Brain microvascular endothelial cell (primary cell): ENCODE measurements at places on chromosomes 7 and 10.

DNA sequence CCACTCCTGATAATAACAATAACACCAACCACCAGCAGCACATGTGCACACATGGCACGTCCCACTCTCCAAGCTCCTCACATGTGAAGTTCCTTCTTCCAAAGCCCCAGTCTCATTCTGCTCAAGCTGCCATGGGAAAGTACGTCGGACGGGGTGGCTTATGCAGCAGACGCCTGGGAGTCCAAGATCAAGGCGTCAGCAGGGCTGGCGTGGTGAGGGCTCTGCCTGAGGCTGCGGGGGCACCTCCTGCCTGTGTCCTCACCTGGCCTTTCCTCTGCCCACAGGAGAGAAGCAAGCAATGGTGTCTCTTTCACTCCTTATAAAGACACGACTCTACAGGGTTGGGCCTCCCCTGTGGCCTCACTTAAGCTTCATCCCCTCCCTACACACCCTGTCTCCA, 68.8 kb upstream of the INSIG1 start:
- DNase-seq: no peak

DNA sequence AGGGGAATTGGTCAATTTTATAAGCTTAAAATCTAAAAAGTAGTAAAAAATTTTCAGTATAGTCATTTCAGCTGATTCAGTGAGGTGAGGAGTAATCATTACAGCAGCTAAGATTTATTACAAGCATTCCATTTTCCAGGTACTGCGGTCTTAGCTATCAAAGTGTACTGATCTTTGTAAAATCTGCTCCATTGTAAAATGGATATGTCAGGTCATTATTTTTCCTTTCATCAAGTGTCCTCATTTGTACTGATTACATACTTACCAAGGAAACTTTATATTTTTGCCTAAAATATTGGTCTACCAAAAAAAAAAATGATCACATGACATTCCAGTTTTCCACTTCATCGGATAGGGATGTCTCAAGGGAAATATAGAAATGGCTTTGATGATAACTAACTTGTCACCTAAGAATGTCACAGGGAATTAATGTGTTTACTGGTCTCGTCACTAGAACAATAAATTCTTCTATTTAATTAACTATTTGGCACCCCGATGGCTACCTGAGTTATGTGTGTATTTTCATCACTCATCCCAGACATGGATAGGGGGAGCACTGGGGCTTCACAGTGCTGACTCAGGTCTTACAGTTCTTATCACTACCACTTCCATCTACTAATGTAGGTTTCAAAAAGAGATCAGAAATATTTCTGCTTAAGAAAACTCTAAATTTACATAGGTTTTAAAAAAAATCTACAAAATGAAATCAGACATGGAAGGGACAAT, 948.4 kb downstream of the PCDH15 start:
- no peak for DNase-seq

GRCh38 chr10:121088524-121088923, 237.4 kb downstream of the WDR11 start:
- DNase-seq: no peak

DNA sequence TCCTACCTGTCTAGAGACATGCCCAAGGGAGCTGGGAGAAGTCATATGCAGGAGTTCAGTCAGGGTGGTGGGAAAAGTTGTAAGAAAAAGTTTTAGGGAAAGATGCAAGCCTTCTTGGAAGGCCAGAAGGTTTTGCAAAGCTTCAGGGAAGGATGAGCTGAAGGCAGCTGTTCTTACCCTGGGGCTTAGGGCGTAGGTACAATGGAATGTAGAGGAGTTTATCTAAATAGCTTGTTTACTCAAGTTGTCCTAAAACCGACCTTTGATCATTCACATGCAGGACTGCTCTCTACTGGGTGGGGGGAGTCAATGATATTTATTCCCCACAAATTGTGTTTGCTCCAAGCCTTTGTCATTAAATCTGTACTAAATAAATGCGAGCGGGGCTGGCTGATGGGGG, 277.0 kb downstream of the CRPPA start:
- no peak for DNase-seq

GRCh38 chr10:20712774-20713173, 184.3 kb downstream of the NEBL start:
- DNase-seq: no peak

GRCh38 chr10:120272350-120272749, 184.7 kb upstream of the PLPP4 start:
- DNase-seq: no peak

- DNase-seq: no peak
Measured at GRCh38 chr7:70178787-70179186, 580.5 kb downstream of the AUTS2 start.

DNA sequence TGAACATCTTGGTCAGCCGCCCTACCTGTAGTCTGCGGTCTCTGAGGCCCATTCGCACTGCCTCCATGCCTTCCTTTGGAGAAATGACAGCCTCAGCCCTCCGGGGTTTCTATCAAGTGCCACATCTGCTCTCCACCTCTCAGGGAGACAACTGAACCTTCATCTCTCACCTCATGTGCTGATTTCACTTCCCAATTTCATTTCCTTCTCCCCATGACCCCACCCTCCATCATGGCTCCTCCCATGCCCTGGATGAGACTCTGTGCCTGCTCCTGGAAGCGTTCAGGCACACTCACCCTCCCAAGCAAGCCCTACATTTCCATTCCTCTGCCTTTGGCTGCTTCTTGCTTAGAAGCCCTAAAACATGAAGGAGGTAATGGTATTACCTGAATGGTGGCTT, 7.8 kb upstream of the SCD start:
- DNase-seq: no peak

DNA sequence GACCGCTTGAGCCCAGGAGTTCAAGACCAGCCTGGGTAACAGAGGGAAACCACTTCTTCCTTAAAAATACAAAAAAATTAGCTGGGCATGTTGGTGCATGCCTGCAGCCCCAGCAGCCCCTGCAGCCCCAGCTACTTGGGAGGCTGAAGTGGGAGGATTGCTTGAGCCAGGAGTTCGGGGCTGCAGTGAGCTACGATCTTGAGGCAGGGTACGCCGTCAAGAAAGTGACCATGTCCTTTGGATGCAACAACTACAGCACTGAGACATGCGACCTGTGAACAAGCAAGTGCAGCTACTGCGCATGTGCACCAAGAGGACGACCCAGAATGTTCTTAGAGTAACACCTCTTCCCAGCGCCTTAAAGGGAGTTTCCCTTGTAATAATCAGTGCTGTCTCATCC, 66.6 kb upstream of the ZNF479 start:
- no peak for DNase-seq

GRCh38 chr7:116259871-116260440, 49.6 kb downstream of the TES start:
- peak; percentile 57 for DNase-seq

- no peak for DNase-seq
Measured at GRCh38 chr10:77539147-77539935, 98.3 kb downstream of the KCNMA1 start.

GRCh38 chr10:108779501-108779900, 1143.8 kb downstream of the XPNPEP1 start:
- DNase-seq: no peak

DNA sequence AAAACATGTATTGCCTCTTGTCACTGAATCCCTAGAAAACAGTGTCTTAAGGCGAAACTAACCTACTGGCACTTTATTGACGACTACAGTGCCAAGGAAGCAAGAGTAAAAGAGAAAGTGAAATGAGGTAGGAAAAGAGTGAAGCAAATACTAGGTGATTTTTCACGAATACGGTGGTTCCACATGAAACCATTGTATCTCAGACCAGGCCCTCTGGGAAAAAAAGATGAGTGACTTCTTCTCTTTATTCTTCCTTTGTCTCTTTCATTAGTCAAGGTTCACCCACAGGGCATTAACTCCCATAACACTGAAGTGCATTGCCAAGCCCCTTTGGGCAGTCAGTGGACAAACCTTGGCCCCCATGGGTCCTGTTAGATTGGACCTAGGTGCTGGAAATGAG, 16.2 kb upstream of the MACC1 start:
- no peak for DNase-seq

- DNase-seq: no peak
Measured at GRCh38 chr7:124456286-124456685, 309.3 kb downstream of the GPR37 start.

DNA sequence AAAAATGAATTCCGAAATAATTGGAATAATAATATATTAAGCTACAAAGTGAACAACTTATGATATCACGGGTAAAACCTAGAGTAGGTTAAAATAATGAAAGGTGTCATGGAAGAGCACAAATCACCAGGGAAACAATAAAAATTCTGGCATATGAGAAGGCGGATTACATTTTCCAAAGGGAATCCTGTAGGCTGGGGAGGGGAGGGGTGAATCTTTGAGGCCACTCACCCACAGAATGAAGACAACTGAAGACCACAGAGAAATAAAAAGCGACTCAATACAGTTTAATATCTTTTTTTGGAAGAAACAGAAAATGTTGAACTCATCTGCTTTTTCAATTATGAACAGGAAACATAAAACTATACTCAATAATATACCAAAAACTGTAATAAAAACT, 129.4 kb upstream of the HPS1 start:
- no peak for DNase-seq

GRCh38 chr7:340200-340937, 50.4 kb downstream of the FOXL3 start:
- no peak for DNase-seq

- no peak for DNase-seq
Measured at GRCh38 chr7:76333511-76334101, 25.2 kb downstream of the YWHAG start.
